ENCODE measurements at places on chromosomes 16 and 17. TPM values are rescaled to one million over a fixed set of nuclear protein-coding genes. Genes with fewer than 3 reads are reported as not detected.

DNA sequence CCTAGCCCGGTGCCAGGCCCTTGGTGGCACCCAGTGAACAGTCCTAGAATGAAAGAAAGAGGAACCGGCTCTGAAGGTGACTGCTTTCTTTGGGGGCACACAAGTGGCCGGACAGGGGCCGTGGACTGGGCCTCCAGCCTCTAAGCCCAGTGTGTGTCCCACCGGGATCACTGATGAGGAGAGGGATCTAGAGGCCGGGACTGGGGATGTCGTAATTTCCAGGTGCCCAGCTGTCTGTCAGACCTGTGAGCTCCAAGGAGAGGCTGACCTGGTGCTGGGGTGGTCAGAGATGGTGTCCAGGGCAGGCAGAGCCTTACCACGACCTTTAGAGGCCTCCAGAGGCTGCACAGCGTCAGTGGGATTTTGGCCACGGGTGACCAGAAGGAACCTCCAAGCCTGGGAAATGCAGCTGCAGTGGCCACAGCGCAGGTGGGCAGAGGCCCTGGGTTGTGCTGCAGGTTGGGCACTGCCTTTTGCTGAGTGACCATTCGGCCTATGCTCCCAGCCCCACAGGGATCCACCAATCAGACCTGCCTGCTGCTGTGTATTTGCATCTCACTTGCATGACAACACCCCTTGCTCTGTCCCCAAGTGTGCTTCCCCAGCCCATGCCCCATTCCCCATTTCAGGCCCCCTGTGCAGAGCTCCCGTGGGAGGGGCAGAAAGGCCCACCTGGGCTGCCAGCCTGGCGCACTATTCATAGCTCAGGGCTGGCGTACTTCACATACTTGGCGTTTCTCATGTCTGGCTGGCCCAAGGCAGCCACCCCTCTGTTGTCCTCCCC, 12.5 kb downstream of the ARHGAP23 start:
- DNase-seq = no peak

DNA sequence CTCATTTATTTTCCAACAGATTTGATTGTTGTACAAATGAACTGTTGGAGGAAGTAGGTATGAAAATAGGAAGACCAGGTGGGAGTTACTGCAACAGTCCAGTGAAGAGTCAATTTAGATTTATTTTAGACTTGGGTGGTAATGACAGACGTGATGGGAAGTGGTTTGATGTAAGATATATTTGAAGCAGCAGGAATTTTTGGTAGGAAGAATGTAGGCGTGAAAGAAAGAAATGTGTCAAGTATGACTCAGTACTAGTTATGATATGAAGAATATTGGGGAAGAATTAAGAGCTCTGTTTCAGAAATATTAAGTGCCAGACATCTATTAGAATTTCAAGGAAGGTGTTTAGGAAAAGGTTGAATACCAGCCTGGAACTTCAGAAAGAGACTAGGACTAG, 247.9 kb upstream of the AXIN2 start:
- DNase-seq = no peak

- no peak for DNase-seq
Measured at GRCh38 chr16:86819533-86819892, 241.2 kb downstream of the FOXL1 start.

Gene HOXB3
- 3.6 TPM for polyA plus RNA-seq

Gene ICAM2
- polyA plus RNA-seq = 86.7 TPM

Gene CHRNE
- polyA plus RNA-seq = 1.4 TPM

DNA sequence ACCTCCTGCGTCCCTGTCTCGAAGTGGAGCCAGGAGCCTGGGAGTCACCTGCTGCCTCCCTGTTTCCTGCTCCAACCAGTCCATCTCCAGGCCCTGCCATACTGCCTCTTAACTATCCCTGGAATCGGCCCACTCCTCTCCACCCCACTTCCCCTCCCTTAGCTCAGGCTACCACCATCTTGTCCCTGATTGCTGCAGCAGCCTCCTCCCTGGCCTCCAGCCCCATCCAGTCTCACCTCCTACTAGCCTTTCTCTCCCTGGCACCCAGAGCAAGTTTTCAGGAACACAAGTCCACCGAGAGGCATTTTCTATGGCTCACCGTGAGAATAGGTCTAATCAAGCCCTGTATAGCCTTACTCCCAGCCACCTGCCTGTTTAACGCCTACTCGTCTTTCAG, 865 bp upstream of the CAMKK1 start:
- DNase-seq = no peak

Gene ARMC5
- polyA plus RNA-seq = 16.2 TPM

GRCh38 chr17:66348584-66349165, 46.3 kb downstream of the PRKCA start:
- no peak for DNase-seq

GRCh38 chr17:34675143-34675542, 95.8 kb downstream of the TMEM132E start:
- no peak for DNase-seq

Gene FAM171A2
- 0.11 TPM for polyA plus RNA-seq

- no peak for DNase-seq
Measured at GRCh38 chr17:69958063-69958462, 117.0 kb upstream of the KCNJ16 start.

DNA sequence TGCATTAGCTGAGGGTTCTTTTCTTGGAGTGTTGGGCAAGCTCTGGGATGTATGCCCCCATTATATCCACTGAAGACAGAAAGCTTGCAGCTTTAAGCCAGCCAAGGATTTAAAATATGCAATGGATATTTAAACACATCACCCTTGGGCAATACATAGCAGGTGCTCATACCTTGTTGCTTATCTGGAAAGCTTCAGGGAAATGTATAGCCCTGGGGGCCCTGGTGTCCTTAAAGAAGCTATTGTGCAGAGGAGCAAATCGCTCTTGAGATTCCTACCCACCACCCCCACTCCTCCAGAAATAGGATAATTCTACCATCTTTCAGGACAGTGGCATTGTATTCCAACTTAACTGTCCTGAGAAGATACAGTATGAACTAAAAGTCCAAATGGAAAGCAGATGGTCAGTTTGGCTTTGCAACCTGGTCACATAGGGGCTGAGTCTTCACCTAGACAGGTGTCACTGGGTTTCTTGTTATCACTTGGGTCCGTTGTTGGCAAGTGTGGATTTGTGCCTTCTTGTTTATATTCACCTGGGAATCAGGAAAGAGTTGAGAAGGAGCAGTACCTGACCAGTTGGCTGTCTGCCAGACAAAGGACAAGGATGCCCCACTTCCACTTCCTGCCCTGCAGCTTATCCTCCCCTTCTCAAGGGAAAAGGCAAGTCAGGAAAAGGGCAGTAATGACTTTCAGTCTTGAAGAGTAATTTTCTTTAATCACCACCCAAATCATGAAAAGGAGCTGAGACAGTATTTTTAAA, 3.4 kb downstream of the ANKRD40CL start:
- DNase-seq = peak; percentile 24

DNA sequence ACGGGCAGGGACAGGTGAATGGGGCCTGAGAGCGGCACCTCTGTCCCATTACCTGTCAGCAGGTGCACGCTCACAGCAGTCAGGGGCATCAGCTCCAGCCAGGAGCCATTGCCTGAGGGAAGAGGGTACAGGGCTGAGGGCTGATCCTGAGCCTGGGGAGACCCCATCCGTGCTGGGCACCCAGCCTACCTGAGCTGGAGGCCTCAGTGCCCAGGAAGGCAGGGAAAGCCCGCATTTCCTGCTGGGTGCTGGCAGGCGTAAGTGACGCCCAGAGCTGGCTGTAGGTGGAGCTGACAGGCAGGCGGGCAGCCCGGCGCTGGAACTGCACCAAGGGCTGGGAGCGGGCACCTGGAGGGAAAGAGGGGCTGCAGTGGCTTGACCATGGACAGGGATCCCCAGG, 7.4 kb downstream of the FAM171A2 start:
- DNase-seq = no peak

- no peak for DNase-seq
Measured at GRCh38 chr17:42891539-42892152, 9.0 kb upstream of the G6PC1 start.

- DNase-seq = no peak
Measured at GRCh38 chr17:38852771-38853291, 690 bp downstream of the RPL23 start.

- no peak for DNase-seq
Measured at GRCh38 chr16:26993963-26994362, 72.8 kb upstream of the C16orf82 start.

- peak; percentile 92 for DNase-seq
Measured at GRCh38 chr17:74199306-74200092, 4.0 kb upstream of the RPL38 start.

- no peak for DNase-seq
Measured at GRCh38 chr17:50708050-50709000, 611 bp upstream of the ANKRD40 start.

- no peak for DNase-seq
Measured at GRCh38 chr16:68718590-68718989, 18.5 kb upstream of the CDH1 start.

Gene NXPH3
- 0.37 TPM for polyA plus RNA-seq

GRCh38 chr16:68273896-68274295, 9.6 kb downstream of the SLC7A6 start:
- no peak for DNase-seq

Gene ABCC6
- 0.50 TPM for polyA plus RNA-seq
